ENCODE measurements at places on chromosomes 7 and 10.

- no peak for DNase-seq
Measured at GRCh38 chr10:20888620-20889330, 8.3 kb downstream of the NEBL start.

GRCh38 chr7:70132226-70132851 lies 534.1 kb downstream of the AUTS2 start:
- DNase-seq = no peak

DNA sequence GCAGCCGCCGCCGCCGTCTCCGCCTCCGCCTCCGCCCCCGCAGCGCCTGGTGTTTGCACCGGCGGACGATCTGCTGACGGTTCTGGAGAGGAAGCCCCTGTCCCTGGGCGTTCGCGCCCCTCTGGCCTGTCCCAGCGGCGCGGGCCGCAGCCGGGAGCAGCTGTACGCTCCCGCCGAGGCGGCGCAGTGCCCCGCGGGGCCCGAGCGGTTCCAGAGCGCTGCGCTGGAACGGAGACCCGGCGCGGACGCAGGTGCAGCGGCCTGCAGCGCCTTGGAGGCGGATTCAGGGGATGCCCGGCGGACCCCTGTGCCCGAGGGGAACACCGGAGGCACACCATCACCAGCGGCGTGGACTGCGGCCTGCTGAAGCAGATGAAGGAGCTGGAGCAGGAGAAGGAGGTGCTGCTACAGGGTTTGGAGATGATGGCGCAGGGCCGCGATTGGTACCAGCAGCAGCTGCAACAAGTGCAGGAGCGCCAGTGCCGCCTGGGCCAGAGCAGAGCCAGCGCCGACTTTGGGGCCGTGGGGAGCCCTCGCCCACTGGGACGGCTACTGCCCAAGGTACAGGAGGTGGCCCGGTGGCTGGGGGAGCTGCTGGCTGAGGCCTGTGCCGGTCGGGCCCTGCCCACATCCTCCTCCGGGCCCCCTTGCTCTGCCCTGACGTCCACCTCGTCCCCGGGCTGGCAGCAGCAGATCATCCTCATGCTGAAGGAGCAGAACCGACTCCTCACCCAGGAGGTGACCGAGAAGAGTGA lies 24.8 kb upstream of the ZNF735 start:
- no peak for DNase-seq

DNA sequence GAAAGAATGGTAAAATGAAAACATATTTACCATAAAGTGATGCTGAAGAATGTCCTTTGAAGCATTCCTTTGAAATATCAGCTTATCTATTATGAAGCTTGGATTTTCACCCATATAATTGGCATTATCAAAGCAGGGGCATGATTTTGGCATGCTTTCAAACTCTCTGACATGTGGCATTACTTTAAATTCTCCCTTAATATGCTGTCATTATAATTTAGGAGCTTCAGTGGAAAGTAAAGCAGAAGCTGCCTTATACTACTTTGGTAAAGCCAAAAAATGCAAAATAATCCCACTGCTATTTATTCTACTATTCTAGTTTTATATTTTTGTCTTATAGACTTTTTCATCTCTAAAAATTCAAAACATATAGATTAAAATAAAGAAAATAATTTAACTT lies 28.0 kb upstream of the HIBADH start:
- no peak for DNase-seq

DNA sequence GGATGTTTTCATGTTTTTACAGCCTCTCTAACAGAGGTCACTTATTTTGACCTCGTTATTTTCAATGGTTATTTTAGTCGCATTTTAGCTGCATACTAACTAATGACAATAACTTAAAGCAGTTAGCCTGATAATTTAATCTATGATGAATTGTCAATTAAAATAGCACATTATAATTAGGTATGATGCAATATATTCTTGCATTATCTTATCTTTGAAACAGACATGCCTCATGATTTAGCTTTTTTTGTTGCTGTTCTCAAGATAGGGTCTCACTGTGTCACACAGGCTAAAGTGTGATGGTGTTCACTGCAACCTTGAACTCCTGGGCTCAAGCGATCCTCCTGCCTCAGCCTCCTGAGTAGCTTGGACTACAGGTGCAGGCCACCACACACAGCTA lies 126.4 kb downstream of the KBTBD2 start:
- no peak for DNase-seq

GRCh38 chr10:21944727-21945386 lies 58.7 kb downstream of the DNAJC1 start:
- DNase-seq = no peak

DNA sequence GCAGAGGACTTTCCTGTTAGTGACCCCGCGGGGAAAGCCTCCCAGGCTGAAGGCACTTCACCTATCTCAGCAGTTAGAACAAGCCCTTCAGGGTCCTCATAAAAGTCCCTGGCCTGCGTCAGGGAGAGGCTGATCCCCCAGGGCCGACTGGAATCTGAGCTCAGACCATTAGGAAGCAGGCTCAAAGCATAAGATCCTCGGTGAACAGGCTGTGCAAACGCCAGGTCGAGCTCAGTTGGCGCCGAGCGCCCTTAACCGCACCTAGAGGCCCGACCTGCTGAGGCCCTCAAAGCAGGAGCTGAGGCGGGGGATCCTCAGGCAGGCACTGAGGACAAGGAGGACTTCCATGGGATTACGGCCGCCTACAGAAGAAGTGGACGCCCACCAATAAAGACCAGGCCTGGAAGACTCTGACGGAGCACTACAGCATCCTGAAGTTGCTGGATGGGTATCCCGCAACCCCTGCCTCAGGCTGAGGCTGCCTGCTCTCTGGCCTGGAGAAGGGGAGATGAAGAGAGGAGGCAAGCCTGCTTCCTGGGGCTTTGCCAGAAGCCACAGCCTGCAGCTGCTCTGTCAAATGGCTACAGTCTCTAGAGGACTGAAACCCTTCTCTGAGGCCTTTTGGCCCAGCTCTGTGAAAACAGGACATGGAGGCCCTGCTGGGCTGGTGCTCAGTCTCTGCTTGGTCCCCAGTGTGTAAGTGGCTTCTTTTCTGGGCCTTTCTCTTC lies 29.9 kb downstream of the LIPJ start:
- DNase-seq = no peak

GRCh38 chr10:31723106-31723750 lies 205.4 kb downstream of the ARHGAP12 start:
- DNase-seq = no peak

DNA sequence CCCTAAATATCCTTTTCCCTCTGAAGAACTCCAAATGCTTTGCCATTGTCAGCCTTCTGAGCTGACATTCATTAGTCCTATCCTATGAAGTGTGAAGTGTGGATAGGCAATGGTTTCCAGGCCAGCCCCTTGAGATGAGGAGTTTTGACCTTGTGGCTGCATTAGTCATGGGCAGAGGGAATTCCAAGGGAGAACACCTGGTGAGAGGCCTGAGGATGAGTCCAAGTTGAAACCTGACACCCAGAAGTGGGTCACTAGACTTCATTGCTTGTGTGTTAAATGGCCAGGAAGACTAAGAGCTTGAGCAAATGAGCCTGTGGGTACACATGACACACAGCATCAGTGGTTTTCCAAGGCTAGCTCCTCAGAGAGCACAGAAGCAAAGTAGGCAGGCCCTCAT lies 260.8 kb downstream of the SKAP2 start:
- no peak for DNase-seq
